ENCODE measurements at places on chromosomes 3 and 15.
A peak's percentile ranks its signal among the peaks of the same experiment; 100 is the strongest.

DNA sequence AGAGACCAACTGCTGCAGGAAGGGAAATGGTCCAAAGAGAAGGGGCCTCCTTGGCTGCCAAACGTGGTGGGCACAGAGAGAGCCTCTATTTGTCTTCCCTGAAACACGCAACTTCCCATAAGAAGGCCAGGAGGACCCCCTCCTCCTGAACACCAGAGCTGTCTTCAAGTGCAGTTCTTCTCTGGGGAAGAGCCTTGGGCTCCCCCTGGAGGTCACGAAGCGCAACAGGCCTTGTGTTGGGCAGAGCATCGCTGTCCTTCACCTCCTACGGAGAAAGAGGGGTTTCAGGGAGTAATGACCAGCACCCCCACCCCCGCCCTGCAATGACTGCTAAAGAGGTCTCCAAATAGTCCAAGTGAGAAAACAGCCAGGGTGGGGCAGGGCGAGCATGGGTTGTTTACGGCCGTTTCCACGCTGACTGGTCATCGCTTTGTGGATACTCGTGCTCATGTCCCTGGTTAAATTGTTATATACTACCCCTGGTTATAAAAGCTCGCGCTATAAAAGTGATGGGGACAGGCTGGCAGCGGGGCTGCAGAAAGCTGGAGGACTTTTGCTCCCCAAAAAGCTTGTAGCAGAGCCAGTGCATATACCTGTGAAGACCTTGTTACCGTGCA lies 397.5 kb upstream of the ATP10A start:
- DNase-seq: no peak

- DNase-seq: no peak
Observed at GRCh38 chr15:25671132-25671531, 192.0 kb downstream of the ATP10A start.

- no peak for DNase-seq
Observed at GRCh38 chr3:172918165-172918564, 167.6 kb downstream of the ECT2 start.

DNA sequence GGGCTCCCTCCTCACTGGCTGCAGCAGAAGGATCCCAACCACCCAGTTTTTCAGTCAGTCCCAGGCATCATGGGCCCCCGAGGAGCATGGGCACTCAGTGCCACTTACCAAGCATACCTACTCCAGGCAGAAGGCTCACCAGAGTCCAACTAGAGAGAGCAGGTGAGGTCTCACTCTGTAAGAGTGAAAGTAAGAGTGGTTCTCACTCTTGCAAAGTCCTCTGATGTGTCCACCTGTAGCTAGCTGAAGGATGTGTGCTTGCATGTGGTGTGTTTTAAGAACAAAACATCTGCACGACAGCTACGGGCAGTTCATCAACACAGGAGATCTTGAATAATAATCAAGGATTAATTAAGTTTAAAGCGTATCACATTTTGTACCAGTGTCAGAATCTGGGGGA lies 49.7 kb downstream of the CCK start:
- no peak for DNase-seq

DNA sequence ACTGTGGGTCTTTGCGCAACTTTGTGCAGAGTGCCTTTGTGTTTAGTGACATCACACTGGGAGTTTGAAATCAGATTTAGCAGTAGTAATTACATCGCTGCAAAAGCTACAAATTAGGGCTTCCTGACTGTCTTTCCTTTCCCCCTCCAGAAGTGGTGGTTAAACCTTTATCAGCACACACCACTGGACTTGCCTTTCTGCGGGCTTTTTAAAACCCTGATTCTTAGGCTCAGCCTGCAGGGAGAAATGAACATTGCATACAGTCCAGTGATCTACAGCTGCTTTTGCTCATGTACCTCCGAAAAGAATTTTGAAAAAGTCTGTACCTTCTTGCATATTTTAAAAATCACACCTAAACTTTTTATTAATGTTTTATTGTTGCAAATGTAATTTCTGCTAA lies 219.7 kb upstream of the NAALADL2 start:
- no peak for DNase-seq

DNA sequence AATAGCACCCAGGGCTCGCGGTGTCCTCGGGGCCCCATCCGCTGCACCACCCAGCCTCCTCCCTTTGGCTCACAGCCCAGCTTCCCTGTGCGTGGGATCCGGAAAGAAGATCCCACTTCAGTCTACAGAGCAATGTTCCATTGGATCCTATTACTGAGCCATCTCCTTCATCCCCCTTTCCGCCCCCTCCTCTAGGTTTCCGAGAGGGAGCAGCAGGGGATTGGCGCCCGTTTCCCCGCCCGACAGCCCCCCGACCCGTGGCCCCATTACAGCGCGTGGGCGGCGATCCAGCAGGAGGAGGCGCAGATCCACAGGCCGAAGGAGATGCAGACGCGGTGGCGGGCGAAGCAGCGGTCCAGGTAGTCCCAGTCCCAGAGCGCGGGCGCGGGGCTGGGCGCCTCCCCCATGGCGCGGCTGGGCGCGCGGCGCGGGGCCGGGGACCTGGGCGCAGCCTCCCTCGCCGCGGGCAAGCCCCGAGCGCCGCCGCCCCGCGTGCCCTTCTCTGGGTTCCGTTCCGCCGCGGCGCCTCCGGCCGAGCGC lies 340 bp downstream of the TMEM44 start:
- DNase-seq: no peak

DNA sequence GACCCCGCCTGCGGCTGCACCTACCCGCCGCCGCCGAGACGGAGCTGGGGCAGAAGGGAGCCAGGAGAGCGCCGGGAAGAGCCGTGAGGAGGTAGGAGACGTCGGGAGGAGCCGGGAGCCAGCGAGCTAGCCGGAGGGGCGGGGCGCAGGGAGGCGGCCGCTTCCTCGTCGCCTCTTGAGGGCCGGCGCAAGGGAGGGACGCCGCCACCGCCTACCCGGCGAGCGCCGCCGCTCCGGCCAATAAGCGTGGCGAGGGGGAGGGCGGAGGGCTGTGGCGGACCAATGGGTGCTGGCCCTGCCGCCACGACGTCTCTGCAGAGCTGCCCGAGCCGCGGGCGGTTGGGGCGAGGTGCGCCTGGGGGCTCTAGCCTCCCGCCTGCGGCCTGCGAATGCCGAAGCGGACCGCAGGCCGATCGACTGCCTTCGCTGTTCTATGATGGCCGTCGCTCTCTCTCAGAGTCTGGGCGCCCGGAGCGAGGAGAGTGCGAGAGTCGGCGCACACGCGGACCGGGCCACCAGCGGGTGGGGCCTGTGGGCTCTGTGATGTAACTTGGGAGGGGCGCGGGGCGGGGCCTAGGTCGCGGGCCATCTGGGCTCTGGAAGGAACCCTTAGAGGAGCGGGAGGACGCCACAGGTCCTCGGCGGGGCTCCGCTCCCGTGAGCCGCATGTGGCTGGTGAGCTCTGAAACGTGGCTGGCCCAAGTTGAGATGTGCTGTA lies 72.7 kb upstream of the MAP4 start:
- peak; percentile 89 for DNase-seq

DNA sequence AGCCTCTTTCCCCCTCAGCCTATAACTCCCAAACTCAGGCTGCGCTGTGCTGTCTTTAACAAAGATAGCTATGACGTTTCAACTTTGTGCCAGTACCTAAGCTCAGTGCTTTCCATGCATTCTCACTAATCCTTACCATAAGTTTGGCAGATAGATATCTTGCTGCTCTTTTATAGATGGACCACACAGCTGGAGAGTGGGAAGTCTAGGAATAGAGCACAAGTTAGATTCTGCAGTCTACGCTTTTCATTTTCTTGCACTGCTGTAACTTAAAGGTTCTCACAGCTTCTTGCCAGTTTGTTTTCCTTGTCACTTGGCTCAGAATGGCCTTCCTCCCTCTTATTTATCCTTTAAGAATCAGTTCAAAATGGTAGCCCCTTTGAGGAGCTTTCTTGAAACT lies 468.8 kb downstream of the CNTN4 start:
- DNase-seq: no peak

GRCh38 chr3:113094337-113095221 lies 103.8 kb downstream of the GTPBP8 start:
- DNase-seq: no peak

GRCh38 chr15:87599616-87600015 lies 656.9 kb downstream of the NTRK3 start:
- DNase-seq: no peak

GRCh38 chr15:37143351-37143750 lies 43.0 kb upstream of the MEIS2 start:
- no peak for DNase-seq

- no peak for DNase-seq
Observed at GRCh38 chr3:179234199-179234598, 16.7 kb downstream of the KCNMB3 start.

DNA sequence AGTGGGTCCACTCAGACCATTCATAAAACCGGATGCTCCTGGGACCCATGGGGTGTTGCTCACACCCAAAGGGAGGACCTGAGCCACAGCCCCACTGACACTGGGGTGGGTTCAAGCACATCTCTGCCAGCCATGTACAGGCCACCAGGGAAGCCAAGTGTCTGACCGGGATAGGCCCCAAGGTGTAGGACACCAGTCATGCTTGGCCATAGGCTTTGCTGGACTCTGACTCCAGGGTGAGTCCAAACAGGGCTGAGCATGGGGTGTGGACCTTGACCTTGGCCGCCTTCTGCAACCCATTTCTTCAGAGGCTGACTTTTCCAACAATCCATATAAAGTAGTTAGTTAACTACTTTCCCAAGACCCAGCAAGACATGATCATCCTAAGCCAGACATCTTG lies 31.4 kb upstream of the DUSP7 start:
- DNase-seq: no peak

DNA sequence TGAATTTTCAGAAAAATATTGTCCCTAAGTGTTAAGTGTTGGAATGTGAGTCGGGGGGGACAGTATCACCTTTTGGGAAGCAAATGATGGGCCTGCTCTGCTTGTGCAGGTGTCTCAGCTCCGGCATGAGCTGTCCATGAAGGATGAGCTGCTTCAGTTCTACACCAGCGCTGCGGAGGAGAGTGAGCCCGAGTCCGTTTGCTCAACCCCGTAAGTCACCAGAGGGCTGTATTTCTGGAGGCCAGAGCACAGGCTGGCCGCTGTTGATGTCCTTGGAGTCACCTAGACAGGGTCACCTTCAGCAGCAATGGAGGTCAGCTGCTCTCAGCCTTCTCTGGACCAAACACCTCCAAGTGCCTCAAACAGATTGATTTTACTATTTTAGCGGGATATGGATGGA lies 78.0 kb downstream of the CCK start:
- DNase-seq: no peak

- DNase-seq: no peak
Observed at GRCh38 chr3:146222204-146223046, 28.5 kb downstream of the PLSCR4 start.

- DNase-seq: no peak
Observed at GRCh38 chr3:13194285-13195209, 121.3 kb upstream of the IQSEC1 start.

DNA sequence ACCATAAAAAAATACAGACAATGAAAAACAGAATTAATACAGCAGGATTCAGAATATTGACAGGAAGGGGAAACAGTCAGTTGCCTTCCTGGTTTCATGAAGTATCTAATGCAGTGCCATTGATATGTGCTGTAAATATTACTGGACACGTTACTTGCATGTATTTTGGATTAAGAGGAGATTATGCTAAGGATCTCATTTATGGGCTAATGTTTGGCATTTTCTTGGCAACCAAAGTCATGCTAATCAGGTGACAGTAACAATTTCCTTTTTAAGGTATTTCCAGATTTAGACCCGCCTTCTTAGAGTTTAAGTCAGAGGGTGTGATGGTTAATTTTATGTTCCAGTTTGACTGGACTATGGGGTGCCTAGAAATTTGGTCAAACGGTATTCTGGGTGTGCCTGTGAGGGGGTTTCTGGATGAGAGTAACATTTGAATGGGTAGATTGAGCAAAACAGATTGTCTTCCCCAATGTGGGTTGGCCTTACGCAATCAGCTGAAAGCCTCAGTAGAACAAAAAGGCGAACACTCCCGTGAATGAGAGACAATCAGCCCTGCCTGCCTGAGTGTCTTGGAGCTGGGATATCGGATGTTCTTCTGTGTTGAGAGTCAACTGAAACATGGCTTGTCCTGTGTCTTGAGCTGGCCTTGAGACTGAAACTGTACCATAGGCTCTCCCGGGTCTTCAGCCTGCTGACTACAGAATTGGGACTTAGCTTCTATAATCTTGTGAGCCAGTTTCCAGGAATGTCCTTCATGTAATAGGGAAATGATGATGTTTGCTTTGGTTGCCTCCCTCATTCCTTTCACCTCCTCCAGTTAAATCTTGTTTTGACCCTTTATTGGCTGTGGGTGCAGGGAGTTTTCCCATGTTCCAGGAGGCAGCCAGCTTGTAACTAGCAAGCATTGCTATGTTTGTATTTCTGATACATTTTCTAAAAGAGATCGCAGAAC lies 10.5 kb downstream of the SQOR start:
- no peak for DNase-seq

- no peak for DNase-seq
Observed at GRCh38 chr15:68184616-68185480, 20.3 kb downstream of the CALML4 start.

- no peak for DNase-seq
Observed at GRCh38 chr3:156174229-156174847, 54.0 kb downstream of the KCNAB1 start.

- no peak for DNase-seq
Observed at GRCh38 chr3:80733522-80734176, 965.9 kb upstream of the ROBO1 start.

- no peak for DNase-seq
Observed at GRCh38 chr3:187025656-187026316, 95.5 kb downstream of the ST6GAL1 start.

GRCh38 chr3:98434412-98434811 lies 28.6 kb upstream of the OR5K1 start:
- DNase-seq: no peak

DNA sequence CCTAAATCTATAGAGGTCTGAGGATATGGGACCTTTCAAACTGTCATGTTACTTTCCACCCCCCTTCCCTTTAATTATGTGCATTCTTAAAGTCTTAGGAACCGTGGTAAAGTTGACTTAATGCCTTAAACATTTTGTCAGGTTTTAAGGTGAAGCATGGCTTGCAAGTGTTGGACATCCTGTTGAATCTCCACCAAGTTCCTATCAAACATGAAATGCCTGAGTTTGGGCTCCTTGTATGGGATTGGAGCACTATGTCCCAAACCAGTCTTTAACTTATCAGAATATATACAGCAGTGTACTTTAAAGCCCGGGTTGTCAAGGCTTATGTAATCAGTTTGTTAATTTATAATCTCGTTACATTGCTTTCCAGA lies 1.1 kb downstream of the SNRK start:
- DNase-seq: no peak
